A673 (cell line): ENCODE measurements at places on chromosomes 2 and 18. TPM values are rescaled to one million over a fixed set of nuclear protein-coding genes. Genes with fewer than 3 reads are reported as not detected.

The RMDN2 gene
- 2.3 and 3.0 TPM in 2 replicates for total RNA-seq

The LAMA1 gene
- not detected in 2 replicates for total RNA-seq

The CNTNAP5 gene
- total RNA-seq = not detected in 2 replicates

DNA sequence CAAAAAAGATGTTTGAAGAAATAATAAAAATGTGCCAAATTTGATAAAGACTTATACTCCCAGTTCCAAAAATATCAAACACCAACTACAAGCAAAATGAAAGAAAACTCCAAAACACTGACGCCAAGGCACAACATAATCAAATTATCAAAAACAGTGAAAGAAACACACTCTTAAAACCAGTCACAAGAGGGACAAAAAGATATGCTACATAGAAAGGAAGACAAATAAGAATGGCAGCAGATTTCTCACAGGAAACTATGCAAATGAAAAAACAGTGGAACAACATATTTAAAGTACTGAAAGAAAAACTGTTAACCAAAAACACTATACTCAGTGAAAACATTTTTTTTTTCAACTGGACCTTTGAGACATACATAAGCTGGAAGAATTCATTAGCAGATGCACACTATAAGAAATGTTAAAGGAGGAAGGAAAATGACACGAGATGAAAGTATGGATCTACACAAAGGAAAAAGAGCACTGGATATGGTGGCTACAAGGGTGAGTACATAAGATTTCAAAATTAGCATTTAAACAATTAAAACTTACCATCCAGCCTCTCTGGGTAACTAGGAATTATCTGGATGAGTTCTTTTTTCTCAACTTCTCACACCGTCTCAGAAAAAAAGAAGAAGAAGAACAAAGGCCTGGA is 94.0 kb upstream of the ACVR1C start:
- DNase-seq = peak; percentile 23
- H3K4me3 ChIP-seq = no peak overlapping the region
- no peaks in the 10 kb centered on the region for H3K4me1 ChIP-seq
- H3K27ac ChIP-seq = no peak overlapping the region
- H3K27me3 ChIP-seq = no peaks in the 10 kb centered on the region
- no peaks in the 10 kb centered on the region for H3K36me3 ChIP-seq

DNA sequence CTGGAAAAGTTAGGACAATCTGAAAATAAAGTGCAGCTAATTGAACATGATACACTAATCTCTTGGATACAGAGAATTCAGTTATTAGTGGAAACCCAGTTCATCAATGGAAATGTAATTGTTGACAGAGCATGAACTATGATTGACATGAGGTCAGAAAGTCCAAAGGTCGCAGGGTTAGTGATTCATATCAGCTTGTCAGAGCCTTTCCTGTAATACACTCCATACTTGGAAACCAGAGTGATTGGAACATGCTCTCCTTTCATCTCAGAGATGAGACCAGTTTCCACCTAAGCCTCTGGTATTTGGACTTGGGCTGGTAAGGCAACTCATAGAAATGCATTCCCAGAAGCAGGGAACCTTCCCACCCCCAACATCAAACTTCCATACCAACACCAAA is 8.5 kb upstream of the NCKAP5 start:
- no peak overlapping the region for H3K27ac ChIP-seq
- no peaks in the 10 kb centered on the region for H3K36me3 ChIP-seq

- H3K36me3 ChIP-seq = no peaks in the 10 kb centered on the region
- no peaks in the 10 kb centered on the region for H3K27me3 ChIP-seq
- DNase-seq = no peak
- H3K4me1 ChIP-seq = no peaks in the 10 kb centered on the region
- no peak overlapping the region for H3K27ac ChIP-seq
Observed at GRCh38 chr2:214542866-214543265, 132.0 kb downstream of the VWC2L start.

- peak; percentile 30 for DNase-seq
- no peaks in the 10 kb centered on the region for H3K27me3 ChIP-seq
- H3K4me3 ChIP-seq = peak overlapping the region; percentile 98
- peak overlapping the region; percentile 90 for H3K27ac ChIP-seq
- no peaks in the 10 kb centered on the region for H3K36me3 ChIP-seq
Observed at GRCh38 chr2:36965751-36966369, 476 bp downstream of the STRN start.

DNA sequence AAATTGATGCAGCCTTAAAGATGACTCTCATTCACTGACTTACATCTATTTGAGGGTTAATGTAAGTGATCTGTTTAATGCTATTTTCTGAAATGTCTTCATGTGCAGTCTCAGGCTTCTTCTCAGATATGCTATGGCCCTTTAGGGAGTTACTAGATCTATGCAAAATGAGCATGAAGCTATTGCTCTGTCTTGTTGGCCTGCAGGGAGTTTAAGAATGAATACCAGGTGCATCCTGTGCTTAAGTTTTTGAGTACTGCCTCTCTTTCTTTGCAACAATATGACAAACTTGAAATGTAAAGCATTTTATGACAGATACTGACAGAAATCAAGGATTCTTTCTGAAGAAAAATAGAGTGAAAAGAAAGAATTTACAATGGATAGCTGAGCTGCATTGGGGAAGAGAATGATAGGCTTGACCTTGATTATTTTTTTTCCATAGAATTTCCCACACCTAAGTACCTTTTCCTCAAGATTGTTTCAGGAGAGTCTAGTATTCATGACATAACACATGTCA is 1058.3 kb upstream of the TMEFF2 start:
- no peak overlapping the region for H3K27ac ChIP-seq
- H3K4me1 ChIP-seq = no peaks in the 10 kb centered on the region
- peak; percentile 18 for DNase-seq
- no peaks in the 10 kb centered on the region for H3K36me3 ChIP-seq

DNA sequence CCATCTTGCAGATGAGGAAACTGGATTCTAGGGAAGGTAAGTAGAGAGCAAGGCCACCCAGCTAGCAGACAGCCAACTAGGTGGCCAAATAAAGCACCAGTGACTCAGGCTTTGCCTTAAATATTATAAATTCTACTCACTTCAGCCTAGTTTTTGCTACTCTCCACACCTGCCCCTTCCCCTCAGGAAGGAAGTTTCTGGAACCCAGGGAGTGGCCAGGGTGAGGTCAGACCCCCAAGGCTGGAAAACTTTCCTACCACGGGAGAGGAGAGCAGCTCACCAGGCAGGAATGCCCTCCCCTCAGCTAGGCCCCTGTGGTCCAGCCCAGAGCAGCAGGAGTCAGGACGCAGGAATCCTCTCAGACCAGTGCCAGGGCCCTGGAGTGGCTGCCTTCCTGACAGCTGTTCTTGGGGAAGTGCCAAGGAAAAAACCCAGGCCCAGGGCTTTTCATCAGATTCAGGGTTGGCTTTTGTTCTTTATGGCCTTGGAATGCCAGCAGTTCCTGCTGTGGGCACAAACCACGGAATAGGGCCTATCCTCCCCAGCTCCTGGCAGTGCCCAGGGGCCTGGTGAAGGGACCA is 5.1 kb upstream of the PAX8 start:
- peak overlapping the region; percentile 7 for H3K27ac ChIP-seq
- peaks cover 18% of the 10 kb centered on the region for H3K4me1 ChIP-seq
- H3K36me3 ChIP-seq = no peaks in the 10 kb centered on the region
- no peaks in the 10 kb centered on the region for H3K27me3 ChIP-seq
